Stimulated activated CD8-positive, alpha-beta memory T cell treated with anti-CD3 and anti-CD28 coated beads, Interleukin-7, amount 100 ng/mL, for 1 hour (primary cell): ENCODE measurements at places on chromosomes 5 and 9.

DNA sequence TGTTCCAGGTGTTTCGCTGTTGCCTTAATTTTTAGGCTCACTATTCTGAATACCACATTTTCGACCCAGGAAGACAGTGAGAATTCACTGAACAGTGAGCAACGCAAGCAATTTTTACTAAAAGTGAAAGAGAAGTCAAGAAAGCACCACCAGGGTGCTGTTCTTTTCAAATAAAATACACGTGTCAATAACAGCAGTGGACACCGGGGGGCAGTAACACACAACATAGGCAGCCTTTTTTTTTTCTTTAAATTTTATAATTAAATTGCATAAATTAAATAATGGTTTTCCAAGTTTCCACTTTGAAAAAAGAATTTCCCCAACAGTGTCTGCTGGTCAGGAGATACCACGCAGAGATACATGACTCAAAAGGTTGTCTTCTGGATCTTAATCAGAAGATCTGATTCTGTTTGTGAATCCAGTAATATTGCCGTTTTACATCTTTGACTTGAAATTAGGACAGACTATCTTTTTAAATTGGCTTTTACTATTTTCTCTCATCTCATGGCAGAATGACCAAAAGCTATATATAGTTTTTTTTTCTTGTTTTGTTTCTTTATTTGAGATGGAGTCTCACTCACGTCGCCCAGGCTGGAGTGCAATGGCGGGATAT is 47.1 kb upstream of the SH3GL2 start:
- no peak for DNase-seq

DNA sequence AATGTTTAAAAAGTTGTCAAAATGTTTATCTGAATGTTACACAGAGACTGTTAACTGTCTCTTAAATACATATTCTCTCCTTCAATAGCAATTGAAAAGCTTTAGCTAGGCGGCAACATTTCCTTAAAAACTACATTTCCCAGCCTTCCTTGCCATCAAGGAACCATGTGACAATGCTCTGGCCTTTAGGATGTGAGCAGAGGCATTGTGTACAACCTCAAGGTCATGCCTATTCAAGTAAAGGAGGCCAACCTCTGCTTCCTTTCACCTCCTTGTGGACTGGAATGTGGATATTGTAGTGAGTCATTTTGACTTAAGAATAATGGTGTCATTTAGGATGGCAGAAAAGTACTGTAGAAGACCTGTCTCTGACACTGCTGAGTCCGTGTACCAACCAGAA is 23.7 kb upstream of the MROH2B start:
- DNase-seq, result no peak

- DNase-seq, result no peak
Measured at GRCh38 chr9:84781931-84782866, 112.7 kb downstream of the NTRK2 start.

- DNase-seq, result no peak
Measured at GRCh38 chr5:146426853-146427618, 20.1 kb upstream of the TCERG1 start.

DNA sequence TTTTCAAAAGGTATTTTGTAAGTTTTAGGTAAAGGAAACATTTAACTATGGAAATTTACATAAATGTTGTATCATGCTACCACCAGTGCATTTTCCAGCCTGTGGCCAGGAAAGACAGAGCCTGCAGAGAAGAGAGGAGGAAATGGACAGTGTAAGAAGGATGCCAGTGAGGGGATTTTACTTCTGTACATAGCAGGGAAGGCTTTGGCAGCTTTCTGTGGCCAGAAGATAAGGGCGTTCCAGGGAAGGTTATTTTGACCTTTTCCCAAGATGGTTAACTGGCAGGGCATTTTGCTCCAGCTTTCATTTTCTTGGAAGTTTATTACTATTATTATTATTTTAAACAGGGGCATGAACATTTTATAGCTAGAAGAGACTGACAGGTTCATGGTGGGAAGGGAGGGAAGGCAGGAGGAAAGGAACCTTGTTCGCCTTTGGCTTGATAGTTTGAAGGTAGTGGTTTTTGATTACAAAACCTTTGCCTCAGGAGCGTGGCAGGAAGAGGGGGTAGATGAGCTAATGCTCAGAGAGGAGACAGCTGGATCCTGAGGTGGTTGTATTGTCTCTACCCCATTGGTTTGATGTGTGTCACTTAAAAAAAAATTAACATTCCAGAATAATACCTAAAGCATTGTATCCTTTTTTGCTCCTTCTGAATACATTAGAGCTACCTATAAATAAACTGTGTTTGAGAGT is 4.1 kb downstream of the ISOC1 start:
- DNase-seq, result no peak

- no peak for DNase-seq
Measured at GRCh38 chr5:166165596-166165995, 2125.8 kb upstream of the WWC1 start.

- no peak for DNase-seq
Measured at GRCh38 chr5:69136293-69136692, 30.7 kb upstream of the CCNB1 start.

GRCh38 chr5:7330256-7330655 is 65.7 kb upstream of the ADCY2 start:
- DNase-seq, result no peak

DNA sequence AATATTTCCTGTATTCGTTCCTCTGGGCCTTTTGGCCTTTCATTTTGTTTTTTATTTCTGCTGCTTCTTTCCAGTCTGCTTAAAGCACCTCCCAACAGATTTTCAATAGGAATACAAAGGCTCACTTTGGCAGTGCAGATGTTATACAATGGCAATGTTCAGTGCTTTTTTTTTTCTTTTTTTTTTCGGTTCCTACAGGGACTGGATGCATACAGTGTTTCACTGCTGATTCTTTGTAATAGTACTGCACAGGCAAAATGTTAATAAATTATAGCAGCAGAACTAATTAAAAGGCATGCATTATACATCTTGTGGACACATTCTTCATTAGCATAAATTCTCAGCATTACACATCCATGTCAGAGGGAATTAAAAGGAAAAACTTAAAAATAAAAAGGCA is 356.6 kb upstream of the C9orf72 start:
- no peak for DNase-seq

GRCh38 chr9:34896112-34896511 is 62.0 kb upstream of the PHF24 start:
- no peak for DNase-seq

GRCh38 chr5:108545301-108545700 is 163.4 kb upstream of the FBXL17 start:
- DNase-seq, result no peak

GRCh38 chr5:78607864-78608263 is 40.7 kb downstream of the LHFPL2 start:
- no peak for DNase-seq

- no peak for DNase-seq
Measured at GRCh38 chr5:104266161-104266560, 703.6 kb upstream of the NUDT12 start.

GRCh38 chr5:57690724-57691123 is 208.1 kb upstream of the ACTBL2 start:
- no peak for DNase-seq

DNA sequence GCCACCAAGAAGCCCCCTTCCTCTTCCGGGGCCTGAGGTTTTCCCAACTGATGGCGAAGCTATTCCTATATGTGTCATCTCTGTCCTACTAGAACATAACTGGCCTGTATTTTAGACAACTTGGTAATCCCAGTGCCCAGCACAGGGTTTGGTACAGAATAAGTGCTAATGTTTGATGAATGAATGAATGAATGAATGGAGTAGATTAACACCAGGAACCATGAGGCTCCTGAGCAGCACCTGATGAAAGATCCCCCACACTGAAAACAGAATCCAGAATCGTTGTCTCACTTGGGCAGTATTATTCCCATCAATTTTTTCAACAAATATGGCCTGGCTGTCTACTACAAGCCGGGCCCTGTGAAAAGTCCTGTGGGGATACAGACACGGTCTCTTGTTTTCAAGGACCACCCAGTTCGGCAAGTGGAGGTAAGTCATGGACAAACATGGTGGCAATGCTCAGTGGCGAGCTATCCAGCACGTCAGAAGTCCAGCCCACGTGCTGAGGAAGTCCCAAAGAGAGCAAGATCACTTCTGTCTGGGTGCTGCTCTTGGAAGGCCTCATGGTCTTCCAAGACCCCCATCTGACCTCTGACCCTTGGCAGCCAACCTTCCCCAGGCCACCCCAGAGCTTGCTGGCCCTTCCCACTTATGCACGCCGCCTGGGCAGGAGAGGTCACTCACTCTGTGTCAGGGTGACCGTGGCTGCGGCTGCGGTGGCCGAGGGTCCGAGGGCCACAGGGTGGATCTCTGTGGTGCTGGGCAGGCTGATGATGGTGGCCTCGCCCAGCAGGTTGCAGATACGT is 1.0 kb downstream of the NAIF1 start:
- DNase-seq, result no peak

DNA sequence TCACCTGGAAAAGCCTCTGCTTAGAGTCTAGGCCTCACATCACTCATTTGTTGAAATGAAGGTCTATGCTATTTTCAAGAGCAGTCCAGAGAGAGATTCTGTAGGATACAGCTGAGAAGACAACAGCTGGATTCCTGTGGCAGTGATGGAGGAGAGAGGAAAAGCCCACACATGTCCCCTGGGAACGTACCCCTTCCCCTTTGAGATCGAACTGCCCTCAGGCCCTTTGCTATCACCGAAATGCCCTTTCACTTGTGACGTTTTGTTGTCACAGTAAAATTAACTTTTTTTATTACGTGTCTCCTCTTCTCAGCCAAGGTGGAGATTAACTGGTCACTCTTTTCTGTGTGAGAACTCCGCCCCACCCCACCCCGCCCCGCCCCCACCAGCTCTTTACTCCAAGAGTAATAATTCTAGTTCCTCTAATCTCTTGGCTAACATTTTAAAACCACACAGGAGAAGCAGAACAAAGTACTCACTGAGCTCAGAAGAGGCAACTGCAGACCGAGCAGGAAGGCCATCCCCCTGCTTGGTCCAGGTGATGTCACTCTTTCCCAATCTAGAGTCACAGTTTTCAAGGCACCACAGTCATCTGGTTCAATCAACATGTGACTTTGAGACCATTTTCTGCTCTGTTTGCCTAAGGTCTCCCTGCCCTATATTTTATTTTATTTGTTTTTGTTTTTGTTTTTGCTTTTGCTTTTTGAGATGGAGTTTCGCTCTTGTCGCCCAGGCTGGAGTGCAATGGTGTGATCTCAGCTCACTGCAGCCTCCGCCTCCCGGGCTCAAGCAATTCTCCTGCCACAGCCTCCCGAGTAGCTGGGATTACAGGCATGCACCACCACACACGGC is 105.6 kb downstream of the SUSD1 start:
- DNase-seq, result no peak

- DNase-seq, result no peak
Measured at GRCh38 chr9:132031467-132032237, 48.0 kb downstream of the MED27 start.

DNA sequence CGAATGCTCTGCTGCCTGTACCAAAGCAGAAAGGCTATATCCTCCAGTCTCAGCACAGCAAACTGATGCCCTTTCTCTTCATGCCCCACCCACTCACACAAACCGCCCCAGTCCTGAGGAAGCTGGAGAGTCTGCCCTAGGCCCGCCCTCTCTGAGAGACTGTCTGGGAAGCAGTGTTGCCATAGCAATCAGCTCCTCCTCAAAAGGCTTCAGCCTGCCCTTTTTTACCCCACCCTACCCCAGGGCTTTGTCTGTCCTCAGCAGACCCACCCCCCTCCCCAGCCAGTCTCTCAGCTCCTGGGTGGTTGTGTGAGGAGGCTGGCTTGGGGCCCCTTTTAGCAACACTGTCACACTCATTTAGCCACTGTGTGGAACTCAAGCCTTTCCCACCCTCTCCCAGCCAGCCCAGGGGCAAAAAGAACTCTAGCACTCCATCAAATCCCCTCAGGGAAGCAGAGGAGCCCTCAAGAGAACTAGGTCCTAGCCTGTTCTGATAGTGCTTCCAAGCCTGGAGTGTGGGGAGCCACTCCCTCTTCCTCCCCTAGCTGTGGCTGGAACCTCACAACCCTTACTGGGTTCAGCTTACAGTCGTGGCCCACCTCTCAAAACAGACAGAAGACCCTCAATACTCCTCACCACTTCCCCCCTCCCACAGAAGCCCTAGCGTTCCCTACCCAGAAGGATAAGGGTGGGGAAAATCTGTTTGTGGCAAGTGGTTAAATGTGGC is 1.4 kb downstream of the ATOSB start:
- DNase-seq, result no peak

GRCh38 chr9:9499546-9499945 is 1113.3 kb downstream of the PTPRD start:
- DNase-seq, result no peak

DNA sequence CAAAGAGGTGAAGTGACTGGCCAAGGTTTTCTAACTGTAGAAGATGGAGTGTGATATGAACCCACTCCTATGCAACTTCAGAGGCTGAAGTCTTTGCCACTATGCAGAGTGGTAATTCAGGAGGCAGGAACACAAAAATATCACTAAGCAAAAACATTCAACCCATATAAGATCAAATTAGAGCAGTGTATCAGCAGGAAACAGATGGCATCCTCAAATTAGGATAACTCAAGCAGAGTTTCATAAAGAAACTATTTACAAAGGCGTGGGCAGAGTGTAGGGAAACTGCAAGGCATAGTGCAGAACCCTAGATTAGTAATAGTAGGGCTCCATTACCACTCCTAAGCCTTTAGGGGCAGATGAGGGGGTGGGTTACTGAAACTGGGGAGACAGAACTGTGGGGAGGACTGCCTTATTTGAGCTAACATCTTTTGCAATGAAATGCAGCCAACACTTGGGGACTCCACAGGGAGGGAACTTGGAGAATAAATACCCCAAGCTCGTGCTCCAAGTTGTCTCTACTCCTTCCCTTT is 72.2 kb downstream of the PTTG1 start:
- no peak for DNase-seq

GRCh38 chr5:176596689-176597416 is 13.1 kb downstream of the GPRIN1 start:
- DNase-seq, result peak; percentile 32

GRCh38 chr5:157747766-157748700 is 4.5 kb downstream of the LSM11 start:
- DNase-seq, result no peak

- DNase-seq, result no peak
Measured at GRCh38 chr5:56985936-56986625, 34.2 kb upstream of the MIER3 start.
